ENCODE measurements at places on chromosomes 7 and 10.

- DNase-seq: no peak
Measured at GRCh38 chr7:42945821-42946626, 13.8 kb downstream of the MRPL32 start.

- no peak for DNase-seq
Measured at GRCh38 chr7:67754651-67755050, 758.0 kb downstream of the TYW1 start.

GRCh38 chr7:15795393-15795792, 108.9 kb upstream of the MEOX2 start:
- DNase-seq: no peak

DNA sequence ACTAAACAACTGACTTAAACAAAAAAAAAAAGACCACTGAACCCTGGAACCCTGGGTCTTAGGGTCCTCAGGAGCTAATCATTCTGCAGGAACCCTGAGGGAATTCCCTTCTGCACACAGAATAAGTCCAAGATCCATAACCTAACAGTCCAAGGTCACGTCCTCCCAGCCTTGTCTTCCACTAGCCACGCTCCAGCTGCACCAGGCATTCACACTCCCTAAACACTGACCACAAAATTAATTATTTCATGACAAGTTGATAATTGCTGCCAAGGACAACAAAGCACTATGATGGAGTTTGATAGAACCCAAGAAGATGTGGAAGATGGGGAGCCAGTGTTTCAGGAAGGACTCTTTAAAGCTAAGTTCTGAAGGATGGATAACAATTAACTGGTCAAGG, 130.6 kb downstream of the SH3PXD2A start:
- DNase-seq: no peak

DNA sequence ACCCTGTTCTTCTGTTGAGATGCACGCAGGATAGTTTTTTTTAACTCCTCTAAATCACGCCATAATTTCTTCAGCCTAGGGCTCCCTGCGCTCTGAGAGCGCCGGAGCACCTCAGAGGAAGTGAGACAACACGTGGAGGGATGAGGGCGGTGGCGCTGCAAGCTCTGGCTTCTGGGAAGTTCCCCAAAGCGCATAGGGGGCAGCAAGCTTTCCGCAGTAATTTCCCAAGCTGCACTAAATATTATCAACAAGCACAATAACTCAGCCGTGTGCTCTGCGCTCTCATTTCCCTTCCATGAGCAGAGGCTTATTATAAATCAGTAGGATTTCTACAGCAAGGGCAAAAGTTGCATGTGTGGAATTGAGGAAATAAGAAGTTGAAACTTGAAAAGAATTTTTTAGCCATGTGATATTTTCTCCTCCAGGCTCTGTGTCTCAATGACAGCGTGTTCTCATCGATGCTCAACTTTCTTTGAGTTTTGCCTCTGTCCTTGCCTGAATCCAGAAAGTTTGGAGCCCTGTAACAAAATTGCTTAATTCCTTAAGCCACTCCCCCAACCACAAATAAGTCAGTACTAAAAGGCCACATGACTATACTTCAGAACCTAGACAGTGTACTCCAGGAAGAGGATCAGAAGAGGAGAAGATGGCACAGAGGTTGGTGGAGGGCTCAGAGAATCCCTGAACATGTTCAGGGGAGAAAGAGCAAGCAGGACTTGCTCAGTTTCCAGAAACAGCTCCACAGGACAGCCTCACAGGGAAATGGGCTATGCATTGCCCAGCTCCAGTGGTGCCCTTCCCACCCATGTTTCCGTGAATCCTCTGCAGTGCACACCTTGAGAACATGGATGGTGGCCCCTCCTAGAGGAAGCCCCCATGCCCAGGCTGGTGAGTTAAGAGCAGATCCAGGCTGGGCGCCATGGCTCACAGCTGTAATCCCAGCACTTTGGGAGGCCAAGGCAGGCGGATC, 221.5 kb upstream of the GHITM start:
- DNase-seq: no peak

DNA sequence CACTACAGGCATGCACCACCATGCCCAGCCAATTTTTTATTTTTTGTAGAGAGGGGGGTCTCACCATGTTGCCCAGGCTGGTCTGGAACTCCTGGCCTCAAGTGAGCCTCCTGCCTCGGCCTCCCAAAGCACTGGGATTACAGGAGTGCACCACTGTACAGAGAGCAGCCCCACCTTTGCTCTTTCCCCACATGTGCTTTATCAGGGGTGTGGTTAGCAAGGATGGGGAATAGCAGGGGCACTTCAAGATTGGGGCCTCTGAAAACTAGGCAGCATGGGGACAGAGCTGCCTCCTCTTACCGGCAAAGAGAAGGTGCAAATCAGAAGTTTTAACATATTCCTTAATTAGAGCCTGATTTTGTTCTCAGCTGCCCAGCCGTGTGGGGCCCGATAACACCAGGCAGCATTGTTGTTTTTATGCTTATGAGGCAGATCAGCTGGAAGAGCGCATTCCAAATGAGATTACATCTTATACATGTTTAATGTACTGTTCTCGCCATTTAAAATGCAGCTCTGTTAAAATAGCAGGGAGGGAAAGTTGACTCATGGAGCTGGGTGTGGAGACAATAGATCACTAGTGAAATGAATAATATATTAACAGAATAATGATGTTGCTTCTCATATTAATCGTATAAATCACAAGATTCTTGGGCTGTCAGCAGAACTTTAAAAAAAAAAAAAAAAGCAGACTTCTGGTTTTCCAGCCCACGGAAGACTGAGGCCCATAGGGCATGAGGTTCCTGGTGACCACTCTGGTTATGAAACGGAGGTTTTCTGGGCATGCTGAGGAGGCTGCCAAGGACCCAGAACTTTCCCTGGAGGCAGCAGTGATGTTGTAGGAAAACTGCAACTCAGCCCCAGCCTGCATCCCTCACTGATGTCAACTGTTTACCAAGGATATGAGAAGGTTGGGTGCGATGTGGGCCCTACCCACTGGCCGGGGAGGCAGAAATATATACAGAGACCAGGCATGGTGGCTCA, 62.5 kb downstream of the TMEM130 start:
- no peak for DNase-seq

- no peak for DNase-seq
Measured at GRCh38 chr7:46949270-46949931, 632.5 kb downstream of the TNS3 start.

GRCh38 chr7:131927770-131928423, 371.5 kb upstream of the PODXL start:
- DNase-seq: no peak

DNA sequence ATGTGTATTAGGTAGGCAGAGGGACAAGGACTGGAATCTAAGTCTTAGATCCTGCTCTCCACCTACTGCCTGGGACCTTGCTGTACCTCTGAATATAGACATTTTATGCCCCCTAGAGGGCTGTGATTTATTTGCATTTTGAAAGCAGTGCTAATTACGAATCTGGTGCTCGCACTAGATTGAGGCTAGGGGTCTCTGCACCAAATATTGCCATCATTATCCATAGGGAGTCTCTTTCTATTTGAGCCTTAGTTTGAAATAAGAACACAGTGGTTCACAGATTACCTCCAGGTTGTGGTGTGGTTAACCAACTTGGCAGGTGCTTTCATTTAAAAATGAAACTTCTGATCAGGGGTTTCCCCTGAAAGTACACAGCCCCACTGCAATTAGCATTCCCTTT, 41.8 kb downstream of the CNNM1 start:
- no peak for DNase-seq

GRCh38 chr10:60258429-60258797, 131.3 kb downstream of the ANK3 start:
- DNase-seq: no peak

GRCh38 chr10:20956843-20957242, 59.7 kb upstream of the NEBL start:
- DNase-seq: no peak

- DNase-seq: no peak
Measured at GRCh38 chr7:154990964-154991540, 11.9 kb downstream of the PAXIP1 start.

DNA sequence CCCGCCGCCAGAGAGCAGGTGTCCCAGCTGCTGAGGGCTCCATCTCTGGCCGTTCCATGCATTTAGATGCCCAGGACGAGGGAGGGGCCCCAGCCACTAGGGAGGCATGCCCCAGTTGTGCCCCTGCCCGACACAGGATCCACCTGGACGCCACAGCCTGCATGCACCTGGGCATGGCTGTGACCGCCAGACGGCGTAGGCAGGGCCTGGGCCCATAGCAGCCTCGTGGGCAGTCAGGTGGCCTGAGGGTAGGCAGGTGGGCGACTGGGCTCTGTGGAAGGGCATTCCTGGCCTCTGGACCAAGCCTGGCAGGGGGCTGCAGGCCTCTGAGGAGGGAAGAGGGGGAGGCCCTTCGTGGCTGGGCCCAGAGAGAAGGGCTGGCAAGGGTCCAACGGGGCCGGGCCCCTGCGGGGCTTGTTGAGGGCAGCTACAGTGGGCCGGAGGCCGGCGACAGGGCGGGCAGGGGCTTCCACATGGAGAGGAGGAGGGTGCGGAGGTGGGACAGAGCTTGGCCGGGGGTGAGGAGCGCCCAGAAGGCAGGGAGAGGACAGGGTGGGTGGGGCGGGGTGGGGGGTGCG, 76.0 kb upstream of the NKX6-2 start:
- DNase-seq: no peak

- DNase-seq: no peak
Measured at GRCh38 chr10:30538086-30538485, 91.5 kb downstream of the LYZL2 start.

DNA sequence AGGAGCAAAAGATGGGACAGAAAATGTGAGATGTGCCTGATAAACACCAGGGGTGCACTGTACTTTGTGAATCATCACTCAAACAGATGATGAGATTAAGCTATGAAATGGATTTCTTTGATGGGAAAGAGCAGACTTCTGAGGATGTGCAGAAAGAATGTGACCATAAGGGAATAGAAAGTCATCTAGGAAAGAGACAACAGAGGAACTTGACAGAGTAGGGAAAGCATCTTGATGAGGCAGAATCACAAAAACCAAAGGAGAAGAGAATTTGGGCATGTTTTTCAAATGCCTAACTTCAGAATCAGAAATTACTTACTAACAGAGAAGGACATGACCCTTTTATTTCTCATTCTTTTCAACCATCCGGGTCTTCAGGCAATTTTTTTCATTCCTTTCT, 82.4 kb upstream of the LRRTM3 start:
- no peak for DNase-seq

DNA sequence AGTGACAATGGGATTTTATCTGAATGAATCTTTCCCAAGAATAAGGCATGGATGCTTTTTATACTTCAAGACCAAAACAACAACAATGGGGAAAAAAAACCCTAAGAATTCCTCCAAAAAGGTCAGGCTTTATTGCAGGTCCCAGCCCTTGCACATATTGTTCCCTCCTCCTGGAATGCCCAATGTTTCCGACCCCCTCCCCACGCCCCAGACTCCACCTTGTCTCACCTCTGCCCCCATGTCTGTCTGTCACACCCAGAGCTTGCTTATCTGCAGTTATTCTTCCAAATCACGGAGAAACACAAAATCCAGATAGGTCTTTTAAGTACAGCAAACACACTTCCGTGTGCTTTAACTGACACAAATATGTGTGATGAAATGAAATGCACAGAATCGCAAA, 43.5 kb downstream of the ELMO1 start:
- DNase-seq: no peak

- DNase-seq: no peak
Measured at GRCh38 chr10:63375458-63375857, 90.3 kb downstream of the JMJD1C start.

GRCh38 chr7:75614401-75614800, 122.3 kb downstream of the SPDYE5 start:
- DNase-seq: no peak

- no peak for DNase-seq
Measured at GRCh38 chr7:130421684-130422083, 19.1 kb downstream of the CEP41 start.

All from effector memory CD8-positive, alpha-beta T cell (primary cell).